ENCODE measurements at places on chromosomes 11 and 22.

DNA sequence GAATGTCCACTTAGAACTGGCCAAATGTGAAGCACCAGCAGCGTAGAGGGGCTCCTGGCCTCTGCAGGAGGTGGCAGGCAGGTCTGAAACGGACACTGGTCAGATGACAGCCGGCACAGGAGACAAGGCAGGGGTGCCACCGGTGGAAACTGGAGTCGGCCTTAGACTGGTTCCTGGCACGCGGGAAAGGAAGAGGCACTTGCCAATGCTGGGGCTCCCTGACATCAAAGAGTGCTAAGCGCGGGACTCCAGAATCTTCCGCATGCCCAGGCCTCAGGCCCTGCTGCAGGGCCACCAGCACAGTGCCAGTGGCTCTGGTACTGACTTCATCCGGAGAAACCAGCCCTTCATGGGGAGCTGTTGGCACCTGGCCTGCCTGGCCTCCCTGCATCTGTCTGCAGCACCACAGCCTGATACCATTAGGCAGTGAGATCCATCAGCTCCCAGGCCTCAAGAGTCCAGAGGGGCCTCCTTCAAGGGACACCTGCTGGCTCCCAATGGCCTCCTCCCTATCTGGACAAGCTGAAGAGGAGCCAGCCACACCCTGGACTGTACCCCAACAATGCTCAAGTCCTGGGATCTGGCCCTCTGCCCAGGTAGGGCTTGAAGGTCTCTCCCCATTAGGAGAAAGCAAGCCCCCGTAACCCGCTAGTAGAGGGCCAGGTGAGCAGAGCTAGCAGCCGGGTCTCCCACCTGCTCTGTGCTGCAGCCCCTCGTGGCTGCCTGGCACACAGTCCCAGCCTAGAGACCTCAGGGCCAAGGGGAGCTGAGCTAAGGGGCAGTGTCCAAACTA is 29.7 kb upstream of the GNB1L start:
- no peak for DNase-seq

- no peak for DNase-seq
Measured at GRCh38 chr11:105219269-105219668, 79.7 kb upstream of the CARD18 start.

- no peak for DNase-seq
Measured at GRCh38 chr22:32329202-32329645, 28.4 kb upstream of the RFPL3 start.

DNA sequence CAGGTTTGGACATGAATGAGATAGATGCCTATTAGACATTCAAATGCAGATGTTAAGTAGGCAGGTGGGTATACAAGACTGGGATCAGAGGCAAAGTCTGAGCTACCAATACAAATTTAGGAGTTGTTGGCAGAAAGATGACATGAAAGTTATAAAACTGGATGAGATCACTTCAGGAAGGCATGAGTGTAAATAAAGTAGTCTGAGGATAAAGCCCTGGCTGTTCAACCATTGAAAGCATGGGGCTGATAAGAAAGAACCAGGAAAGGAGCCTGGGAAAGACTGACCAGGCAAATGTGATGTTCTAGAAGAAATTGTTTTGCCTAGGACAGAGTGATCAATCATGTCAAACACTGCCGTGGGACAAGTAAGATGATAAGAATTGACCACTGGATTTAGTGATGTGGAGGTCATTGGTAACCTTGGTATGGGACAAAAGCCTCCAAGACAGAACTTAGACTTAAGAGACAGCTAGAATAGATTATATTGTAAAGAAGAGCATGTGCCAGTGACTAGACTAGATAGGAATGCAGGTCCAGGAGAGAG is 98.5 kb downstream of the EHF start:
- no peak for DNase-seq

- no peak for DNase-seq
Measured at GRCh38 chr22:40030026-40030757, 35.4 kb downstream of the FAM83F start.

GRCh38 chr11:66864924-66865697 is 8.2 kb downstream of the LRFN4 start:
- no peak for DNase-seq

DNA sequence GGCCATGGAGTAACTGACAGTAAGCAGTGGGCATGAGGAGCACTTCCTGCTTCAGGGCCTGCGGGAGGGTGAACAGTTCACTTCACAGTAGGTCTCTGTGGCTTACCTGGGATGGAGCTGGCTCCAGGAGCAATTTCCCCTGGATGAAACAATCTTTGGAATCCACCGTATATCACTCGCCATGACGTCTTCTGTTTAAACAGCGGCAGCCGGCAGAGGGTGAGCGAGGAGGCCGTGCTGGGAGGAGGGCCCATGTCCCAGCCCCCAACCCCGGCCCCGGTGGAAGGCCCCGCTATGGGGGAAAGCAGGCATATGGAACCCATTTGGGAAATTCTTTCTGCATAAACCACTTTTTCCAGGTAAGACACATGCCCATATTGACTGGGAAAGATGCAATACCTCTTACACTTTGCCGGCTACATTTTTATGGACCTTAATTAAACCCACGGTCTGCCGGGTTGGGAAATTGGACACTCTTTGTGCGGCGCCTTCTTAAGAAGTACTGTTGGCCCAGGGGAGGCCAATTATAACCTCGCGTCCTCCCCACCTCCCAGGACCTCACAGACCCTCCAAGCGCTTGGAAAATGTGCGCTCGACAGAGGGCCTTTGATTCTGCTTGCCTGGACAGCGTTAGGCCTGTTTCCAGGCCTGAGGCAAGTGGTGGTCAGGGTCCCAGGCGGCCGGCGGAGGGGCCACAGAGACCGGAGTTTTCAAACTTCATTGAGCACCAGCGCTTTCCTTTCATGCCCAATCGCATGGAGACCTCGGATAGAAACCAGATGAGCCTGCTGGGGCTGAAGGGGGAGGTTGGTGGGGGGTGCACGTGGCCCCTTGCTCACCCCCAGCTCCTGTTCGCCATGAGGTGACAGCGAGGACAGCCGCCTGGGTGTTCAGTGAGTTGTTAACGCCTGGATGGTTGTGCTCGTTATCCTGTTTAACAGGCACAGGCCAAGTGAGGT is 40.4 kb downstream of the SMIM38 start:
- no peak for DNase-seq

- DNase-seq: no peak
Measured at GRCh38 chr11:17273211-17273610, 3.3 kb upstream of the NUCB2 start.

- no peak for DNase-seq
Measured at GRCh38 chr11:93887111-93887510, 36.7 kb upstream of the VSTM5 start.

- no peak for DNase-seq
Measured at GRCh38 chr11:58771458-58771855, 39.7 kb upstream of the GLYAT start.

GRCh38 chr11:78030429-78031325 is 7.6 kb upstream of the KCTD14 start:
- no peak for DNase-seq

DNA sequence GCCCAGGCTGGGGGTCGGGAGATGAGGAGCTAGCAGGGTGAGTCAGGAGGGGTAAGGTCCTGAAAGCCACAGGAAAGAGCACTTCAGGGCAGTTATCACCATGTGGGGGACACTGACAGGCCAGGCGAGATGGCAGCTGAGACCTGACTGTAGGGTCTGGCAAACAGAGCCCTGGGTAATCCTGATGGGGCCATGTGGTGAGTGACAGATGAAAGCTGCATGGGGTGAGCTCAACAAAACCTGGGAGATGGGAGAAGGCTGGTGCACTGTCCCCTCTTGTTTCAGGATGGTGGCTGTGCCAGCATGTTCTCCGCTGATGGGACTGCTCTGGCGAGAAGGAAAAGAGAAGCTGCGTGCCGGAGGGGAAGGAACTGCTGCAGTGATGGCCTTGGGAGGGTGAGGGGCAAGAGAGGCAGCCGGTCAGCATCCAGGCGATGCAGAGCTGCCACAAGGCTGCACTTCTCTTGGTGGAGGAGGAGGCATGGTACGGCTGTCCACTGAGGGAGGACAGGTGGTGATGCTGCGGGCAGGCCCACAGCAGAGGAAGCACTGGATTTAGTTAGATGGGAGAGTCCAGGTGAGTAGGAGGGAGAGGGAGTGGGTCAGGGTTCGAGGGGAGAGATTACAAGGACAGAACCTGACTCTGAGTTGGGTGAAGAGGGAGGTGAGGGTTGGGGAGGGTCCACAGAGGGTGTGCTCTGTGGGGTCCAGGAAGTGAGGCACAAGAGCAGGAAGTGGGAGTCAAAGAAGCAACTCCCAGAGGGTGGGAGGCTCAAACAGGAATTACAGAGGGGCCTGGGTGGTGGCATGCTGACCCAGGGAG is 3.8 kb downstream of the TOP3B start:
- no peak for DNase-seq

DNA sequence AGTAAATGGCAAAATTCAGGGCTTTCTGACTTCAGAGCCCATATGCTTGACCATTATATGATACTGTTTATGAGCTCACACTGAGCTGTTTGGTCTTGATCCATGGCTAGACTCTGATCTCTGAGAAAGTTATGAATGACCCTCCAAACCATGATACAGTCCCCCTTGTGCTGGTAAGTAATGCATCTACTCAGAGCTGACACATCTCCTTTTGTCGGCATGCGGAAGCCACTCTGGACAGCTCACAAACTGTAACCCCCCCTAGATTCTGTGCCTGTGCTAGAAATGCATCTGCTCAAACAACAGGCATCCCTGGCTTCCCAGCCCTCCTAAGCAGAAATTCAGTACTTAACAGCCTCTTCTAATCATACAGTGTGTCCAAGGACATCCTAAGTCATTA is 150.8 kb upstream of the RAG2 start:
- DNase-seq: no peak

DNA sequence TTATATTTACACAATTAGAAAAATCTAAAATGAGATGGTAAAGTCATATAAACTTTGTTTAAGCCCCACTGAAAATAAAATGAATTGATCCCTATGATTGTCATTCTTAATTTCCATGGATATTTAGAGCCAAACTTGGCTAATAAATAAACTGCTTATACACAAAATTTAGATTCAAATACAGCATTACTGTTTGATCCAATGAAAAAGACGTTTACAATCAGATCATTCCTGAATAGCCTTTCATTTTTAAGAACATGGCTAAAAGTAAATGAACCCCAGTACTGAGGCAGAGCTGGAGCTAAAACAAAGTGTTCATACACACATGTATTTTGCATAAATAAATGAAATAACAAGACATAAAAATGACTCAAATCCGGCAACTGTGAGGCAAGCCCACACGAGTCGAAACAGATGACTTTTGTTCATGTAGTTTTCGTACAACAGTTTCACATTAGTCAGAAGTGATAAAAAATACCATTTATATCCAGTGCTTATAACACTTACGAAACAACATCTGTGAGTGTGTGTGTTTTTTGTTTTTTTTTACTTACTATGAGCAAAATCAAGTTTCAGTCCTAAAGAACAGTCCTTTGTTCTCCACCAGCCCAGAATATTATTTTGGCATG is 386.5 kb downstream of the SOX6 start:
- DNase-seq: no peak

DNA sequence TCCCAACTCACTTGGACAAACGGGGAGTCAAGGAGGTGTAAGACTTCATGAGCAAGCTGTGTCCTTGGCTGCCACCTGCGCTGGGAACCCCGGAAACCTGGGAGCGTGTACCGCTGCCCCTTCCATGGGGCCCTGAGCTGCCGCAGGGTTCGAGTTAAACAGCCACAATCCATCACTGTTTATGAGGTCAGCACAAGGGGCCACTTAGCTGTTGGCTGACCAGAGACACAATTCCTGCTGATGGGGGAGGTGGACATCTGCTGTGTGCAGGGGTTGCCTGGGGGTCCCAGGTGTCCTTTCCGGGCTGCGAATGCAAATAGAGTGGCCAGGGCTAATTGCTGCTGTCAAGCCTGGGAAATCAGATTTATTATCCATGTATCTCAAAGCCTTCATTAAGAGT is 549.3 kb downstream of the BRD1 start:
- no peak for DNase-seq

- no peak for DNase-seq
Measured at GRCh38 chr11:77522215-77522614, 48.3 kb upstream of the PAK1 start.

- DNase-seq: no peak
Measured at GRCh38 chr11:63563201-63564055, at the start of gene PLAAT2. TSS of gene PLAAT2 (minus strand) at chr11:63563379. CDS start at chr11:63563324, 55 bp downstream.

DNA sequence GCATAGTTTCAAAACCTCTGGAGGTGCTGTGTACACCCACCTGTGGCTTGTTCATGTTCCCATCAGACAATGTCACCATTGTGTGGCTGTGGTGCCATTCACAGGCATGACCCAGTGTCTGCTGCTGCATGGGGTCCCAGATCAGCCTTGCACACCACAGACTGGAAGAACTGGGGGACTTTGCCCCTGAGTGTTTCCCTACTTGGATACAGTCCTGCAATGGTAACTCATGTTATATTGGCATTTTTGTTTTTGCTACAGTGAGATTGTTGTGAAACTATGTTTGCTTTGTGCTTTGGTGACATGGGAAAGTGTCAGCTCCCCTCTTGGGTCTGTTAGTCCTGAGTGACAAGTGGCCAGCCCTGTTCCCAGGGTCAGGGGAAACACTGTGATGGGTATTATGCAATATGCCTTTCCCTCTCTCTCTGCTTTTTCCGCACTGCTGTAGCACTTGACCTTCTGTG is 108.8 kb downstream of the NAV2 start:
- DNase-seq: no peak

DNA sequence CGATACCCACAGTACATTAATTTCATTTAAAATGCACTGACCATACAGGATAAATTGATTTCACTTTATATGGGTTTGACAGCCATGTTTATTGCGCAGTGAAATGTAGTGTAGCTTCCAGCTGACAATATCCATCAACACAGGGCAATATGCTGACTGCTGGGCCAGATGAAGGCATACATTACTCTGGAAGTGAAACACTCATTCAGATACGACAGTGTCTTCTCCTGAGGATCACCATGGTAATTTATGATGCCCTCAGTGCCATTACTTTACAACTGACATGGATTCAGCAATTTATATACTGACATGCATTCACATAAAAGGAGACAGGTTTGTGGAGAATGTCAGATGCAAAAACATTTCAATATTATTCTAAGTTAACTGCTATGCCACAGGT is 365.1 kb downstream of the SOX6 start:
- no peak for DNase-seq

DNA sequence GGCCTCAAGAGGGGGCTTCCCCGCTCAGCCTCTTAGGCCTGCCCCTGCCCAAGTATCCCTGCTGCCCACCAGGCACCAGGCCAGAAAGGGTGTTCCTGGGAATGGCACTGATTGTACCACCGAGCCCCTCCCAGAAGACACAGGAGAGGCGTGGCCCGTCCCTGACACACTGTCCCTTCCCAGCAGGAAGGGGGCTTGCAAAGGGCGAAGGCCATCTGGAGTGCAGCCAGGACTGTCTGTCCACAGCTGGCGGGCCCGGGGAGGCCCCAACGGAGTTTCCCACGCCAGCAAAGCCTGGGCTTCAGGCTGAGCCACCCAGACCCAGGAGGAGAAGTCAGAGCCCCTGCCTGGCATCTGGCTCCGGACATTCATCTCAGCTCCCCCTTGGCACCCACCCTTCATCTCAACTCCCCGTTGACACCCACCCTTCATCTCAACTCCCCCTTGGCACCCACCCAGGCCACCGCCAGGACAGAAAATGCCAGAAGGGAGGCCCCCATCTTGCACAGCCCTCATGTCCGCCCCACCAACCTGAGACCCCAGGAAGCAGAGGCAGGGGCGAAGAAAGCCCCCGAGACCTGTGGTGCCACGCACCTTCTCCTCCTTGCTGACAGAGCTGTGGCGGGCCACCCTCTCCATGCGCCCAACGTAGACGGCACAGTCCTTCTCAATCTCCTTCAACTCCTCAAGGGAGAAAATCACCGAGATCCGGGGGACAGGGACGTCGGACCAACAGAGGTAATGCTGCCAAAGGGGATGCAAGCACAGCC is 19.4 kb downstream of the TUBGCP6 start:
- DNase-seq: no peak

GRCh38 chr11:65899356-65900124 is 648 bp downstream of the FOSL1 start:
- peak; percentile 71 for DNase-seq

- DNase-seq: no peak
Measured at GRCh38 chr11:624705-625635, at the start of gene CDHR5. TSS of gene CDHR5 (minus strand) at chr11:624955. CDS start at chr11:624902, 53 bp downstream.

Measured in stimulated activated CD8-positive, alpha-beta memory T cell treated with anti-CD3 and anti-CD28 coated beads, Interleukin-2, amount 100 ng/mL, for 48 hours (primary cell).